ENCODE measurements at places on chromosomes 16 and 17.

- DNase-seq = no peak
Measured at GRCh38 chr16:23082161-23082788, 67.0 kb downstream of the USP31 start.

- DNase-seq = no peak
Measured at GRCh38 chr16:84836967-84837366, 17.2 kb downstream of the CRISPLD2 start.

DNA sequence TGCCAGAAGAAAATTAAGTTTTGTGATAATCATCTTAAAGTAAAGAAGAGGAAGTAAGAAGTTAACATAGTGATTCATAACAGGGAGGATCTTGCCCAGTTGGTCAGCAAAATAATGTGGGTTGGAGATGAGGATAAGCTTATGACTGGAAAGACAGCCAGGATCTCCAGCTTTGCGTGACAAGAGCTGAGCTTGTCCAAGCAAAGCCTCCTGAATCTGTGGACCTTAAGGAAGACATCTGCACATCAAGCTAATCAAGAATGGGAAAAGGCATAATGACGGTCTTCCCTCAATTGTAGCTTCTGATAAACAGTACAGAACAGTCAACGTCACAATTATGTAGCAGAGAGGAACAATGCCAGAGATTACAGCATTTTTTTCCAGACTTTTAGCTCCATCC, 744.7 kb upstream of the GOT2 start:
- DNase-seq = no peak

DNA sequence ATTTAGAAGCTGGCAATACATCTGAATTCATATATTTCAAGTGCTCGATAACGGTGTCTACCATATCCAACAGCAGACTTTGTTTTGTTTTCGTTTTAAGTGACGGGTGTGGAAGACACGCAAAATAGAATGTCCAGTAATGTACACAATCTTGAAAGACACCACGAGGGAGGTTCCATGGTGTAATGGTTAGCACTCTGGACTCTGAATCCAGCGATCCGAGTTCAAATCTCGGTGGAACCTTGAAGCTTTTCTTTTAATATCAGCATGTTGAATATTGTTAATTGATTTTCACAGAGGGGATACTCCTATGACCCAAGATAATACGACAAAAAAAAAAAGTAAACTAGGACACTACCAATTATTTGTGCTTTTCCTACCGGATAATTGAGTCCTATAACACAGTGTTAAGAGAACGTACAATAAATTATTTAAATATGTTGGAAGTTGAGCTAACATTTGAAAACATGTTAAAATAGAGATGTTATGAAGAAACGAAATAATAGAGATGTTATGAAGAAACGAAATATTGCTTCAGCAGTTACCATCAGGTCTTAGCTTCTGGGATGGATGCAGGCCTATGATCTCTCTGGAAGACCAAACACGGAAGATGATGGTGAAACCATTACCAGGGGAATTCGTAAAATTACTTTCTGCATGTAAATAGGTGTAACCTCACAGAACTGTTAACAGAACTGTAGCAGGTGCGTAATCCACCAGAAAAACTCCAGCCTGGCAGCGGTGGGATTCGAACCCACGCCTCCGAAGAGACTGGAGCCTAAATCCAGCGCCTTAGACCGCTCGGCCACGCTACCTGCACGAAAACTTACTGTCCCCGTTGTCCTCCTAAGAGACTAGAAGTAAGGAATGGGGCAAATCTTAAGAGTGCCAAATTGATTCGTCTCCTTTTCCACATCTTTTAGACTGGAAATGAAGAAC, 1.5 kb upstream of the ALOXE3 start:
- DNase-seq = peak; percentile 80
